ENCODE measurements at places on chromosomes 2 and 18.

- DNase-seq: no peak
These were observed 22.6 kb upstream of the CALCRL start for GRCh38 chr2:187470698-187471097.

DNA sequence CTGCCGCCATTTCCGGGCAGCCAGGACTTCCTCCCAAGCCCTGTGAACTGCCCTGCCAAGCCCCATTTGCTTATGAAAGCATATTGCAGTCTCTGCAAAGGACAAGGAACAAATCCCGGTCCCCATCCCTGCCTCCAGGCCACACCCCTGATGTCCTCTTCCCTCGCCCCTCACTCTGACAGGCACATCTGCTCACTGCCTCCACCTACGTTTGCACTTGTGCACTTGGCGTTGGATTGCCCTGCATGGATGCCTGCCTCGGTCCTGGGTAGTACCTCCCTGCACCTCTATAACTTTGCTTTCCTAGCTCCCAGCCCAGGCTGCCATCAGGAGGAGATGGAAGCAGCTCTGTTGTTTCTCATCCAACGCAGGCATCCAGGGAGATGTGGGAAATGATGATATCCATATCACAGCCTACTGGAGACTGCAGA lies 19.6 kb upstream of the RPL31 start:
- DNase-seq: no peak

- no peak for DNase-seq
These were observed 22.7 kb upstream of the ZBTB14 start for GRCh38 chr18:5318061-5318700.

- no peak for DNase-seq
These were observed 34.5 kb upstream of the CCDC93 start for GRCh38 chr2:118048401-118048800.

GRCh38 chr18:57980573-57981307 lies 63.3 kb upstream of the NEDD4L start:
- DNase-seq: no peak

DNA sequence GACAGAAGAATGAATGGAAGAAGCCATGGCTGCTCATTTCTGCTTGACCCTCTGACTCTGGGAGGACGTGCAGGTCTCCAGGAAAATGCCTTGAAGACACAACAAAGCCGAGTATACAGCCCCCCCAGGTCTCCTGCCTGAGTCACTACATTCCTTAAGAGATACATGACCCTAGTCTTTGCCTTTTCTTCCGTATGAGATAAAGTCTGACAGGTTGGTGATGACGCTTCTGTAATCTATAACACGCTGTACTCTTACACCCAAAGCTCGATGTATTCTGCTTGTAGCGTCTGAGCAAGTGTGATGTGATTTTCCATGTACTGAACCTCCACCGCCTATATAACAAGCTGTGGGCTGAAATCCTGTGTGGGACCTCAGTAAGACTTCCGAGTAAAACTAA lies 77.3 kb downstream of the KCTD1 start:
- no peak for DNase-seq

GRCh38 chr2:113169586-113169985 lies 4.2 kb upstream of the PSD4 start:
- no peak for DNase-seq

DNA sequence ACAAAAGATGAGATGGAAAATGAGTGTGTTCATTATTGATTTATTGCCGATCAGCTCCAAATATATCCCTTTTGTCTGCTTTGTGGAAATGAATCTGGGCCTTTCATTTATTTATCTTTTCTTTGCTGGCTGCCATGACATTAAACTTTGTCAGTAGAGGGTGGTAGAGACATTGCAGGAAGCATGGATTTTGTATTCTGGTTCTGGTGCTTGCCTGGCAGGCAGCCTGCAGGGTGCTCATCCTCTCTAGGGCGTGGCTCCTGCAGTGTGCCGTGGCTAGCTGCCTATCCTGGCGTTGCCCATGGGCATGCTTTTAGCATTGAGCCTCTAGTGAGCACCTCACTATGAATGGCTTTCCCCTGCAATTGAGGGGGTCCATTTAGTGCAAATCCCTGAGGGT lies 593.1 kb downstream of the RNF144A start:
- DNase-seq: no peak

DNA sequence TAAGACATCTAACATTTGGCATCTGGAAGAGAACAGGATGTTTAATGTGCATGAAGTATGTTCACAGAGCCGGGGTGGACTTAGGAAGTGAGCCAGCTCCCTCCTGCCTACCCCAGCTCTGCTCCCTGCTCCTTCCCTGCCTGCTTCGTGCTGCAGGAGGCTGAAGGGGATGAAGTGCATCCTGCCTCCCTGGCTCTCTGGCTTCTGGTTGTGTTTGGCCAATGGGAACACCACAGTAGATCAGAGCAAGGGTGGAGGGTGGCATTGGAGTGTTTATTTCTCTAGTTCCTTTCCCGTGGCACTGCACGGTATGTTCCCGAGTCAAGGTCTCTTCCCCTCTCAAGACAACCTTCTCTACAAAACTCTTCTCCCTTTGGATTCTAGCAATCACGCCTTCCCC lies 379.9 kb downstream of the CLIP4 start:
- DNase-seq: no peak

DNA sequence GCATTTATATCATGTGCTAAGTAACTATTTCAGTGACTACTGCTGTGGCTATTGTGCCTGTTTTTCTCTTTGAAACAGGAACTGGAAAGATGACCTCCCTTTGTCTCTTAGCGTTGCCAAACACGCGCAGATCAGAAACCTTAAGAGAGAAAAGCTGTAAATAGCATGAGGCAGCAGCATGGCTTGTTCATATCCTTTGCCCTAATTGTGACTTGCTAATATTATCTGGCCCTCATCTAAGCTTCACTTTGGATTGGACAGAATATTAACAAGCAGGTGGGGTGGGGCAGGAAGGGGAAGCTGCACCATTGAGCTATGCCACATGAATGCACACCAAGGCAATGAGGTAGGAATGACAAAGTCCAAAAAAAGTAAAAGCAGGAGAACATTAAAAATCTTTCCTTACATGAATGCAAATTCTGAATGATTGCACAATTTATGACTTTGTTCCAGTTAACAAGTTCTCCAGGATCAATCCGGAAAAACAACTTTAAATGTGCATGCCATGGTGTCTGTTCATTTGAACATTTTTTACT lies 128.4 kb downstream of the IRS1 start:
- no peak for DNase-seq

- DNase-seq: no peak
These were observed 58.4 kb downstream of the WDSUB1 start for GRCh38 chr2:159228081-159228581.
